Nucleus accumbens (tissue), 56 donors: ENCODE measurements at places on chromosomes 5 and 9.

GRCh38 chr5:146904890-146905289, 26.3 kb upstream of the PPP2R2B start:
- DNase-seq, result no peak

DNA sequence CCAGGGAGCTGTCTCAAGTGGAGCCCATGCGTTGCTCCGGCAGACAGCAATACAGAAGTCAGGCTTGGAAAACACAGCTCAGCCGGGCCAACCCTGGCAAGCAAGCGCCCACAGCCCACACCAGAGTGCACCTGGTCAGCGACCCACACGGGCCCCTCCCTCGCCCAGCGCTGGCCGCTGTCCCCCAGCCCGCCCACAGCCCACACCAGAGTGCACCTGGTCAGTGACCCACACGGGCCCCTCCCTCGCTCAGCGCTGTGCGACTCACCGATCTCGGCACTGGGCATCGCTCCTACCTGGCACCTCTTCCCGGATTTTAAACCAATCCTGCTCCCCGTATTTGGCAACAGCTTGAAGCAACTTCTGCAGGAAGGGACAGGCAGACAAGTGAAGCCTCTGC, 12.8 kb downstream of the SNAPC4 start:
- no peak for DNase-seq

GRCh38 chr9:38172586-38172985, 103.6 kb upstream of the SHB start:
- no peak for DNase-seq

GRCh38 chr9:32011049-32011448, 373.4 kb upstream of the ACO1 start:
- DNase-seq, result no peak

DNA sequence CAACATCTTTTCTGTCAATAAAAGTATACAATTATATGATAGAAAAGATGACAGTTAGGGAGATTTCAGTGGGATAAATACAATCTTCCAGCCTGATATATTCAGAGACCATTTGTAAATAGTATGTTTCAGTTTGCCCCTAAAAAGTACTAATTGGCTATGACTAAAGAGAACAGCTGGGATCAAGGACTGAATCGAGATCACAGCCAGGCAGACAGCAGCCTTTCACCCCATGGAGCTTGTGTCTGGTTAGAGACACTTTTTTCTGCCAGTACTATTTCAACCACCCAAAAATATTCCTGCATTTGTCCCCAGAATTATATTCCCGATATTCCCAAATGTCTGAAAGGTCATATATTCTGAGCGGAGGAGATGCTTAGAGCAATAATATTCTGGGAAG, 577.3 kb upstream of the TLE4 start:
- no peak for DNase-seq

DNA sequence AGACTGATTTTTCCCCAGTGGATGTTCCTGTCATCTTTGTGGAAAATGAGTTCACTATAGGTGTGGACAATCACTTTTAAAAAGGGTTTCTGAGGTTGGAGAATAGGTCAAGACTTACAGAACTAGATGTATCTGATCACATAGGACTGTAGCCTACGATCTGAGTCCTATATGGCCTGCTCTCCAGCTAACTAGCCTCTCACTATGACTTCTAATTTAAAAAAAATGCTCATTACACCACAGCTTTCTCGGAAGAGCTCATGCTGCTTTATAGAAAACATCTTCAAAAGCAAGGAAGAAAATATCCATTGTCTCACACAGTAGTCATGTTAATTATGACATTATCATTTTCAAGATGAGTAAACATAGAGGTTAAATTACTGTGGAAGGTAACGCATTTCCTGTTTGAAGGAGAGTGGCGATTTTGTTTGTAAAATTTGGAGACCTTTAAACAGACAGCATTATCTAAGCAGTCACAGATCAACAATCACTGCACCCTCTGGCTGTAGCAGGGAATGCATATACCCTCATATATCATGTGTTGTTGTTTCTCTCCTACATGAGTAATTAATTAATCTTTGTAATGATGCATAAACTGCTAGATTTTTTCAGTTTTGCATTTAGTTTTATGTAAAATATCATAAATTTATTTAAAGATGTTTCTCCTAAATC, 573.7 kb downstream of the GABRG2 start:
- no peak for DNase-seq

GRCh38 chr9:6224393-6225154, 9.0 kb downstream of the IL33 start:
- DNase-seq, result no peak

DNA sequence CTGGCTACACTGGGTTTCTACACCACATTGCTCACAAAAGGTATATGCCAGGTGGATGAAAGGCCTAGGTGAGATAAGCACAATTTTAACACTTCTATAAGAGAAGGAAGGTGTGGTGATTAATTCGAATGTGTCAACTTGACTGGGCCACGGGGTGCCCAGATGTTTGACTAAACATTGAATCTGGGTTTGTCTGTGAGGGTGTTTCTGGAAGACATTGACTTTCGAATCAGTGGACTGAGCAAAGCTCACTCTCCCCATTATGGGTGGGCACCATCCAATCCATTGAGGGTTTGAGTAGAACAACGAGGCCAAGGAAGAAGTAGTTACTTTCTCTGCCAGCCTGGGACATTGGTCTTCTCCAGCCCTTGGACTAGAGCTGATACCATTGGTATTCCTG, 78.2 kb upstream of the COL5A1 start:
- DNase-seq, result no peak

DNA sequence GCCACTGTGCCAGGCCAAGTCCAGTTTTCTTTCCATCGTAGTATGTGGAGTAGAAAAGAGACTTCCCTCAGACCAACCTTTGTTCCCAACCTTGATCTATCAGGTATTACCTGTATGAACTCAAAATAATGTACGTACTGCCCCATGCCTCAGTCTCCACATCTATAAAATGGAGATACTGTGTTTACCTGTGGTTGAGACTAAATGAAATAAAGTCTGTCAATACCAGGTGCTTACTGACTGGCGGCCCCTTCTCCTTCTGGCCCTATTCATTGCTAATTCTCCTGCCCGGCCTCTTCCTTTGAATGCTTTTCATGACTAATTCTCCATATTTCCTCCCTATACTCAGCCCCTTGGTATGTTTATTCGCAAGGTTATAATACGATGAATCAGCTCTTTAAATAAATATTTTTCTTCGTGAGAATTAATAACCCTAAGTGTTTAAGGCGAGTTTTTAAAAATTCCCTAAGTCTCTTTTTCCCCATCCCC, 89.6 kb upstream of the BASP1 start:
- DNase-seq, result no peak

- DNase-seq, result no peak
Observed at GRCh38 chr9:95157481-95158151, 159.9 kb downstream of the FANCC start.

DNA sequence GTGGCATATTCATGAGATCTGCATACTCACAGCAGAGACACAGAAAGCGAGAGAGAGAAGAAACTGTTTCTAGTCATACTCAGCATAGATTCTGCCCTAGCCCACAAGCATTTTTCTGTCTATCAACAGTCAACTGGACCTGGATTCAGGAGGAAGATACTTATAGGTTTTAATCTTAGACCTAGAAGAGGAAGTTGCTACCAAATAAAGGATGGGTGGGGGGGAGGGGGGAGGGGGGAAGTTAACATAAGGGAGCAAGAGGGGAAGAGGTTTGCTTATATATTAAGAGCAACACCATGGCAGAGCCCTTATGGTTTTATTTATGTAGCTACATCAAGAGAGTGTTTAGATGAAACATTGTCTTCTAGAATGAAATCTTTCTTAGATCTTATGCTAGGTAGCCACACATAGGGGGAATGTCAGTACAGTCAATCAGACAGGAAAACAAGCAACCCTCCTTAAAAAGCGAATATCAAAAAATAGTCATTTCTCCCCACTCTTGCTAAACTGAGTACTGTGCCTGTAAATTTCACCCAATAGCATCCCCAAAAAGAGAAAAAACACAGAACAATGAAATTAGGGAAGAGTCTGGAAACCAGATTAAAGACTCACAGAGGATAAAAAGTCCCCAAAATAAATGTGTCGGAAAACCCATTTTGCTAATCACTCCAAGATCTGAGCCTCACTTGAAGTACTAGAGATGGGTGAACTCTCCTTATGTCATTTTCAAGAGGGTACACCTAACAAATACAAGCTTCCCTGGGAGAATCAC, 192.7 kb upstream of the NR4A3 start:
- no peak for DNase-seq

DNA sequence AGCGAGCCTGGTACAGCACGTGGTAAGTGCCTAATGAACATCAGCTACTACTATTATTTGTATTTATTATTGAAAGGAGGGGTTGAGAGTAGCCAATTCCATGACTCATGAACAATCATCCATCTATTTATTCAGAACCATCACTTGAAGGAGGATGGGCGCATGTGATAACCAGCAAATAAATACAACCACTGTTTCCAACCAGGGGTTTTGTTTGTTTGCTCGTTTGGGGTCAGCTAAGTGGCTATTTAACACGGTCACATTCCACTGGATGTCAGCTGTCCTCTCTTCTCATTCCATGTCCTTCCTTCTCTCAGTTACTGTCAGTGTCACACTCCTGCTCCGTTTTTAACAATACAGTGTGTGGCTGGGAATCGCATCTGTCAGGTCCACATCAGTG, 8.6 kb downstream of the RAPGEF1 start:
- no peak for DNase-seq

GRCh38 chr5:124584991-124585715, 161.3 kb downstream of the ZNF608 start:
- DNase-seq, result no peak

DNA sequence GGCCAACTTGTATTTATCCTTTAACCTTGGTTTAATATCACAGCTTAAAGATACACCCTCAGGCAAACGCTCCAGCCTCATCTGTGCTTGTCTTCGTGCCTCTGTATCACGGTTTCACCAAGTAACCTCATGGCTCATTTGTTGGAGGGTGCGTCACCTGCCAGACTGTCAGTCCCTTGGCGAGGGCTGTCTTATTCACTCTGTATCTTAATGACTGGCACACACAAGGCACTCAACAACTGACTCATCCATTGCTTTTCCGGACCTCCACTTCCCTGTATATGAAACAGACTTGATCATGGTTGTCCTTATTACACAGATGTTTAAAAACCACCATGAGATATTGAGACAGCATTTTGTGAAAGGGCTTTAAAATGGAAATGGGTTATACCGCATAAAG, 28.0 kb downstream of the LCP2 start:
- DNase-seq, result no peak

DNA sequence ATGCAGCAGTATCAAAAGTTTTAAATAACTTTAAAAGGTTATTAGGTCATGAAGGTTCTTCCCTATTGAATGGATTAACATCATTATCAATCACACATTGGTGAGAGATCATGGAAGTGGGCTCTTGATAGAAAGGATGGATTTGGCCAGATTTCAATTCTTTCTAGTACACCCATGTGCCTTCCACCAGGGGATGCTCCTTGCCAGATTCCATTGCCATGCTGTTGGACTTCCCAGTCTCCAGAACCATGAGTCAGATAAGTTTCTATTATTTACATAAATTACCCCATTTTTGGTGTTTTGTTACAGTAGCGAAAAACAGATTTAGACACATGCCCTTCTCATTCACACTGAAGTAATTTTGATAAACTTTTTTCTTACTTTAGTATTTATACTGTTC, 1010.6 kb upstream of the C9orf72 start:
- DNase-seq, result no peak

GRCh38 chr9:75359638-75360037, 271.3 kb downstream of the OSTF1 start:
- no peak for DNase-seq

- no peak for DNase-seq
Observed at GRCh38 chr9:115267790-115268189, 149.8 kb upstream of the TNC start.

- DNase-seq, result no peak
Observed at GRCh38 chr9:6905850-6906375, 148.1 kb downstream of the KDM4C start.

- DNase-seq, result no peak
Observed at GRCh38 chr9:98944057-98944733, 488 bp downstream of the COL15A1 start.

DNA sequence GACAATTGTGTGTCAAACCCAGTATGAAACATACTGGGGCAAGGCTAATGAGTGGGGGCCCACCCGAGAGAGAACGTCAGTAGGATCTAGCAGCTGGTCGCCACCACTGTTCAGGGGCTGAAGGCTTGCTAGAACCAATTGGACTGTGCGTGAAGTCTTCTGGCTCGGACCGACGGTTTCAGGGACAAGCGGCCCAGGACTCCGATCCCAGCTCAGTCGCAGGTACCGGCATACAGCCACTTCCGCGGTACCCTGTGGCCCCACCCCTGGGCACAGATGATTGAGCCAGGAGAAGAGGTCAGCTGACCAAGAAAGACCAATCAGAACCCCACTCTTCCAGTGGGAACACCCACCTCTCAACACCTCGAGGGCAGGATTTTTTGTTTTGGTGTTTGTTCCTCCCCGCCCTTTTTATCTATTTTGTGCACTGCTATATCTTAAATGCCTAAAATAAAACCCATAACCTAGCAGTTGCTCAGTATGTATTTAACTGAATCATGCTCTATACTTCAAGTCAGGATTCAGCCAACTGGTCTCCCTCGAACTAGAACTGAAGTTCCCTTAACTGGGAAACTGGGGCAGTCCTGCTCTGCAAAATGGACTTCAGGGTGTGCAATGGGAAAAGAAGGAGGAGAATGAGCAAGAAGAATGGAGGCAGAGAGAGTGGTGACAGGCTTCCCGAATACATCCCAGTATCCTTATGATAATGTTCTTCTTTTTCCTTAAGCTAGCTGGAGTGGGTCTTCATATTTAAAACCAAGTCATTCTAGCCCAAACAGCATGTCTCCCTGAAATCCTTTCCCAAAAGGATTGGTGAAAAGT, 21.1 kb upstream of the CPEB4 start:
- DNase-seq, result peak; percentile 58

- no peak for DNase-seq
Observed at GRCh38 chr9:34664281-34665066, 2.0 kb upstream of the CCL27 start.
